ENCODE measurements at places on chromosomes 1 and 21.
A peak's percentile ranks its signal among the peaks of the same experiment; 100 is the strongest.

DNA sequence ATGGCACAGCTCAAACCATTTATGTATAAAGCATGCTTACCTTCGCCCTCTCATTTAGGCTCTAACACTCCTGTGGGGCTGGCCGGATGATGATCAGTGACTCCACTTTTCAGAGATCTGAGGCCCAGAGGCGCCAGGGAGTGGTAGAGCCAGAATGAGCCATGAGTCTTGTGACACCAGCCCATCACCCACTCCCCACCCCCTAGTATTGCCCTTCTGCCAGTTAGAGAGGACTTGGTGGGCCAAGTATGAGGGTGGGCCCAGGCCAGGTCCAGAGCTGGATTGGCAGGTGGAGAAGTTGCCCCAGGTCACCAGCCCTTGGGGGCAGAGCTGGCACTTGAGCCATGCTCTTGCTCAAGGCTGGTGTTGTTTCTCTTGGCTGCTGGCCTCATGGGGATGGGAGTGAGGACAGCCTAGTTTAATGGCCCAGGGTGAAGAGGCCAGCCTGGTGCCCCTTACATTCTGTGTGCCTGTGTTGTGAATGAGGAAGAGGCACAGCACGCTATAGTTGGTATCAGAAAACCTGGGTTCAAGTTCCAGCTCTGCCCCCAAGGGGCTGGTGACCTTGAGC, 30.2 kb upstream of the TTC4 start:
- DNase-seq: no peak

DNA sequence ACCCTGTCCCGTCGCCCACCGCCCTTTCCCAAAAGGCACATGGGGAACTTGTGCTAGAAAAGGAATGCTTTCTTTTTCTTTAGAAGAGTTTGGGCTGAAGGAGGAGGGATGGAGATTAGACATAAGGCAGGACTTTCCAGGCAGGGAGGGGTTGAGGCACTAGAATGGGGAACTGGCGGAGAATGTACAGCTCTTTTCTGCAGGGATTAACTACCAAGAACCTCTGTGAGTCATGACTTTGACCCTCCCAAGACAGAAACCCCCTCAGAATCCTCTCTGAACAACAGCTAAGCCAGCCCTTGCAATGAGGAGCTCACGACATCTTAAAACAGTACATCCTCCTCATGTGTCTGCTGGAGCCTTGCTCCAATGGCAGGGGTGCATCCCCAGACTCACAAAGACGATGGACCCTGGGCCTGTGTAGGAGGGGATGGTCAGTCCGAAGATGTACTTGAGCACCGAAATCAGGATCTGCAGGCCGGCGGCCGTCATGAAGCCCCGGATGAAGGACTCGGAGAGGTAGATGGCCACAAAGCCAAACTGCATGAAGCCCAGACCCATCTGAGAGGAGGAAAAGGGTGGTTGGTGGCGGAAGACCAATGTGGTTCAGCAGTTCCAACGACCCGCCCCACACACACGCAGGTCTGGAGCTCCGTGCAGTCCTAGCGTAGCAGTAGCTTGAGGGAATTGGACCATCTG, 13.6 kb downstream of the SLC26A9 start:
- no peak for DNase-seq

- no peak for DNase-seq
These were observed 53.6 kb downstream of the GLUL start for GRCh38 chr1:182337736-182338571.

DNA sequence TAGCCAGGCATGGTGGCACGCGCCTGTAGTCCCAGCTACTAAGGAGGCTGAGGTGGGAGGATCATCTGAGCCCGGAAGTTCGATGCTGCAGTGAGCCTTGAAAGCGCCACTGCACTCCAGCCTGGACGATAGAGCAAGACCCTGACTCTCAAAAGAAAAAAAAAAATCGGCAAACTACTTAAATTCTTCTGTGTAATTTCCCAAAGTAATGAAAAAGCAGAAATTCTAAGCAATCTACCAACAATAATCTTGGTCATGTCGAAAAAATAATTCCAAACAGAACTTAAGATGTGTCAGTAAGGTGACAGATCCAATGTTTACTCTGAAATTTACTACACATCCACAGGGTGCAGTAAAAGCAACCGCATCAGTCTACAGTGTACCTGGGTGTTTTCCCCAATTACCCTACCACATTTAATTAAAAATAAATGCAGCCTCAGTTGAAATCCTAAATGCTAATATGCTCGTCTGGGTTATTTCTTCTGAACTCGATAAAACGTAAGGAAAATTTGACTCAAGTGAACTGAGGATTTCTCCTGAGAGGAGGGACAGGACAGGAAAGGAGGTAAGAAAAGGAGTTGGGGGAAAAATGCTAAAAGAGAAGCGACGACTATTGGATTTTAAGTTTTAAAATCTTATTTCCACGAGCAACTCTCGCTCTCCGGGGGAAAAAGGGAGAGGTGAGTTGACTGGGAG, 801 bp downstream of the EPRS1 start:
- DNase-seq: peak; percentile 23

DNA sequence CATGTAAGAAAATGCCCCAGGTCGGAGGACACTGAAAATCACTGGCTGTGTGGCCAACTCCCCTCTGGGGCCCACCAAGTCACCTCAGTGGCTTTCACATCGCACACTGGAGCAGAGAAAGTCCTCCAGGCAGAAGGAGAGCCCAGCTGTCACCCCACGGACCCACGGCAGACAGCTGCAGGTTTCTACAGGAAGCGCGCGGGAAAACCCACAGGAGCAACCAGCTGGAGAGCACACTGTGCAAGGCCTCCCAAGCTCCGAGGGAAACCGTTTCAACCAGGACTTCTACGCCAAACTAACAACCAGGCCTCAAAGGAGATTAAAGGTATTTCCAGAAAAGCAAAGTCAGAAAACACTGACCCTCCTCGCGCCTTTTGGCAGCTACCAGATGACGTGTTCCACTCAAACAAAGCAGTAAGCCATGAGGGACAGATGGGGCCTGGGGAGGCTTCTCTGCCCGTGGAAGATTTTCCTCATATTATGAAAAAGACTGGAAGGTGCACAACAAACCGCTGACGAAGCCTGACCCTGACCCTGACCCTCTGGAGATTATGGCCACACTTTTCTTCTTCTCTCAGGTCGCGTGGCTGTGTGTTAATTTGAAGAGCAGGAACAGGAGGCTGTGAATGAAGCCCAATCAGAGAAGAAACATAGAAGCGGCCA, 21.0 kb downstream of the WDR4 start:
- DNase-seq: no peak

DNA sequence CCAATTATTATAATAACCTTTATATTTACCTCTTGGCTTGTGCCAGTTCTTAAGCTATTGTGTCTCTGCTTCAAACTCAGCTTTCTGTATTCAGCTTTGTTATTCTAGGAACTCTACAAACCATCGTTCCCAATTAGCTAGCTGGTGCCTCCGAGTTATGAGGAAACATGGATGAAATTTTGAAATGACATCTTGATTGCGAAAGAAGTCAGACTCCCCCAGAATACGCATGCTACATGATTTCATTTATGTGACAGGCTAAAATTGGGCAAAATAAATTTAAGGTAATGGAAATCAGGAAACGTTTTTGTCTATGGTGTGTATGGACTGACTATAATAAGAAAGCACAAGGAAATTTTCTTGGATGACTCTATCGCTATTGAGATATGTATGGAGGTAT, 256.8 kb upstream of the NCAM2 start:
- no peak for DNase-seq

DNA sequence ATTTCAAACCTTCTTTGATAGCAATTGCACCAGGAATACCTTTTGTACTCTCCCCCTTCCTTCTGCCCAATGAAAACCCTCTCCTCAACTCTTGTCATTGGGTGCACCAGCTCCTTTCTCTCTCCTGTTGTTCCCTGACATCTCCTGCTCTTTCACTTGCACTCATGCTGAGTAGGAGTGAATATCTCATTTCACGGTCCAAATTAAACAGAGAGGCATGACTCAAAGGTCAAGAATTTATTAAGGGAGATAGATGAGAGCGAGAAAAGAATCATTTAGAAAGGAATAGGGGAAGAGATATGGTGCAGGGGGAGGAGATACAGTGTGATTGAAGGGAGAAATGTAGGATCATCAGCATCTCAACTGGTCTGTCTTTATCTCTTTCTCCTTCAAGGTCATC, 22.1 kb downstream of the AIM2 start:
- DNase-seq: no peak

Measured in Jurkat, Clone E6-1 (cell line).